ENCODE measurements at places on chromosomes 6 and 20.

DNA sequence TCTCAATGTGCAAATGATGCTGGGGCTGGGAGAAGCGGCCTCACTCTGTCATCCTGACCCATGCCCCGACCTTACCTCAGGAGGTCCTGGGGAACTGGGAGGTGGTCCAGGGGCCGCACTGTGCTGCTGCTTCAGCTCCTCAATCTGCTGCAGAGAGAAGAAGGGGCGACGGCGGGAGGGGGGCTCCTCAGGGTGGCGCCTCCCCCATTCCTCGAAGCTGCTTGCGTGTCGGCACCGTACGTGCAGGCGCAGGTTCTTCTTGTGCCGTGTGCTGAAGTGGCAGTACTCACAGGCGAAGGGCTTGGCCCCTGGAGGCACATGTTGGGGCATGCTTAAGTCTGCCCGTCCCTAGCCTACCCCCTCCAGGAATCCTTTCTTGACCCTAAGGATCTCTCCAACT, 12.9 kb downstream of the ZNF335 start:
- DNase-seq, result no peak

GRCh38 chr20:63082308-63082938, 75.7 kb upstream of the BHLHE23 start:
- no peak for DNase-seq

GRCh38 chr6:142566628-142567396, 265.0 kb downstream of the ADGRG6 start:
- DNase-seq, result peak; percentile 49

GRCh38 chr6:149445573-149445972, 39.2 kb downstream of the ZC3H12D start:
- no peak for DNase-seq

DNA sequence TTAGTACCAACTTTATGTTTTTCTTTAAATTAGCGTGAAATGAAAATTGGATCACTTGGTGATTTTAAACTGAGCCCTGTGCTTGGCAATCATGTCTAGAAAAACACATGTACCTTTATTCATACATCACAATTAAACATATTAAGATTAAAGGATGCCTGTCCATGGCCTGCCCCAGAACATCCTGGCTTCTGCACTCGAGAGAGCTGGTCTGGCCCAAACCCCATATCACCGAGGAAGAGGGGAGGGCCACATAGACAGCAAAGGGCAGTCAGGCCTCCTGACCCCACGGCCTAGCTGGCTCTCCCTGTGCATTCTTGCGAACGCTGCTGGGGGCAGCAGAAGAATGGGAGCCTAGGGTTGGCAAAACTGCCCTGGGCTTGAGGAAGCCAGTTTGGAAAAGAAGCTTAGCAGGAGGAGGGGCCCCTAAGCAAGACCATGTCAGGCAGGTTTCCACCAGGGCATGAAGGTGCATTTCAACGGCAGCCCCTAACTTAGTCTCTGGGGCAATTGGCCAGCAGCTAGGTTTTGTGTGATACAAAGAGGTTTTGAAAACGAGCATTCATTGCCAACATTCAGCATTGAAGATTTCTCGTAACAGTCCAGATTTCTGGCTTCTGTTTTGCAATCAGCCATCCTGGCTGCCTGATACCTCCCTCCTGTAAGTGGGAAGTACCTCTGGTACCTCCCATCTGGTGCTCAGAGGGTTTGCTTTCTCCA, 8.6 kb downstream of the BPIFB3 start:
- no peak for DNase-seq

DNA sequence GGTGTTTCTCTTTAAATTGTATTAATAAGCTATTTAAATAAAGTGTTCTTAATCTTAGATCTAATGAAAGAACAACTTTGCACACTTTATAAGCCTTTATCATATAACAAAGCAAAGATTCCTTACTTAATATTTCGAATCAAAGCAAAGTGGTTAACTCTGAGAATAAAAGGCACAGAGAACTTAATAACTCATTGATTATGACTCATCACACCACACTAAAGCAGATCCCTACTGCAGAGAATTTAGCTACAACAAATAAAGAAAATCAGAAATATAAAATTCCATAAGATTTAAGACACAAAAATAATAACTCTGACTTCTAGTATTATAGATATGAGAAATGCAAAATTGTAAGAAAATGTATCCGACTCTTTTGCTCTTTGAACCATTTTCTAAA, 135.6 kb upstream of the RUNX2 start:
- DNase-seq, result no peak

DNA sequence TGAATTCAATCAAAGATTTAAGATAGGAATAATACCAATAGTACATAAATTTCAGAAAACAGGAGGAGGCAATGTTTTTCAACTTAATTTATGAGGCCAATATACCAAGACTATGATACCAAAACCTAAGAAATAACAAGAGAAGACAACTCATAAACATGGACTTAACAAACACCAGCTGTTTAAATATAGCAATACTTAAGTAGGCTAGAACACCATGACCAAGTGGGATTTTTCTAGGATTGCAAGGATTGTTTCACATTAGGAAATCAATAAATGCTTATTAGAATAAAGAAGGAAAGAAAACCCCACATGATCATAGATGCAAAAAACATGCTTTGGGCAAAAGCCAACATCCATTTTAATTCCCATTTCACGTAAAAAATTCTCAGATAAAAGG, 355.1 kb downstream of the EPM2A start:
- DNase-seq, result no peak

DNA sequence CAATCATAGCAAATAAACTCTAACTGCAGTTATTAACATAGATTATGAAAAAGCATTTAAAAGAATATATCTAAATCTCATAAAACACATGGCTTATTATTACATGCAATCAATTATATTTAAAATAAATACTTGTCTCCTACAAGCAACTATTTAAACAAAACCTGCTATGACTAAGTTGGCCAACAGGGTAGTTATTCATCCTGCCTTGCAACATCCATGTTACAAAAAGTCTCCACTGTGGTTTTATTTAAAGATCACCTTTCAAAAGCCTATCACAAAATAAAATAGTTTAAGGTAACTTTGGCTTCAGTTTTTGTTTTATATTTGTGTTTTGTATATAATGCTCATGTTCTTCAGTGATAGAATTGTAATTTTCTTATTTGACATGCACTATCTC, 1127.0 kb upstream of the MAP3K7 start:
- DNase-seq, result no peak

DNA sequence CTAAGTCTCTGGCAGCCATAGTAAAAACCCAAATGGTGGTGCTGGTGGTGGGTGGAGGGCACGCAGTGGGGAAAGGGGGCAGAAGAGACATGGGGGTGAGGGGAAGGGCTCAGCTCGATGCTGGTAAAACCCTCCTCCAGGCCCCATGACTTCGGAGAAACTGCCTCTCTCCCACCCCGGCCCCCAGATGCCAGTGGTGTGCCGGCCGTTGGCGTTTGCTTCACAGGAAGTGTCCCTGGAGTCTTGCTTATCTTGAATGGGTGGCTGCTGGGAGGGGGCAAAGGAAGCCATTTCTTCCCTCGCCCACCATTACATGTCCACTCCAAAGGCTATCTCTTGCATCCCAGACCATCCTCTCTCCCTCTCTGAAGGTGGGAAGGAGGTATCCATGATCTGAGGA, 25.4 kb downstream of the VEGFA start:
- no peak for DNase-seq

GRCh38 chr20:1334761-1335160, 5.8 kb upstream of the SDCBP2 start:
- DNase-seq, result peak; percentile 56

- DNase-seq, result peak; percentile 85
Measured at GRCh38 chr6:26521600-26522391, 16.4 kb upstream of the HMGN4 start.

DNA sequence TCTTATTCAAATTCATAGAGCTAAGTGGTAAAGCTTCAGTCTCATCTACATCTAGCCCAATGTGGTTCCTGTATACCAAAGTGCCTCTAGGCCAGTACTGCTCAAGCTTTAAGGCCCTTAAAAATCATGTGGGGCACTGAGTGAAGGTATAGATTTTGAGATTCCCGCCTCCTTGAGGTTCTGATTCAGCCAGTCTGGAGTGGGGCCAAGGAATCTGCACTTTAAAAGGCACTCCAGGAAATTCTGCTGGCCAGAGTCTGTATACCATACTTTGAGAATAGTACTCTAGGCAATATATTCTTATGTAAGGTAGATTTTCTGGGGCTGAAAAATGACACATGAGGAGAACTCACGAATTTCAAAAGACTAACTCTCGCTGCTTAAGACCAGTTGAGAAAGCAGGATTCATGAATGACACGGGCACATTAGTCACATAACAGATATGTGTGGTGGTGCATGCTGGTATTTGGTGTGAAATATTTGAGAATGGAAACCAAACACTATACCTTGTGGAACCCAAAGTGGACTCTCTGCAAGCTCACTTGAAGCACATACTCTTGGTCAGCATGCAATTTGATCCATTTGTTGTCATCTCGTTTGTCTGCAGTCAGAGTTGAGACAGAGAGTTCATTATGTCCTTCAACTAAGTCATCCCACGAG, 47.6 kb upstream of the SIM1 start:
- DNase-seq, result no peak

- no peak for DNase-seq
Measured at GRCh38 chr6:17491416-17492142, 98.2 kb downstream of the CAP2 start.

- peak; percentile 70 for DNase-seq
Measured at GRCh38 chr20:43955062-43955749, 40.6 kb downstream of the TOX2 start.

DNA sequence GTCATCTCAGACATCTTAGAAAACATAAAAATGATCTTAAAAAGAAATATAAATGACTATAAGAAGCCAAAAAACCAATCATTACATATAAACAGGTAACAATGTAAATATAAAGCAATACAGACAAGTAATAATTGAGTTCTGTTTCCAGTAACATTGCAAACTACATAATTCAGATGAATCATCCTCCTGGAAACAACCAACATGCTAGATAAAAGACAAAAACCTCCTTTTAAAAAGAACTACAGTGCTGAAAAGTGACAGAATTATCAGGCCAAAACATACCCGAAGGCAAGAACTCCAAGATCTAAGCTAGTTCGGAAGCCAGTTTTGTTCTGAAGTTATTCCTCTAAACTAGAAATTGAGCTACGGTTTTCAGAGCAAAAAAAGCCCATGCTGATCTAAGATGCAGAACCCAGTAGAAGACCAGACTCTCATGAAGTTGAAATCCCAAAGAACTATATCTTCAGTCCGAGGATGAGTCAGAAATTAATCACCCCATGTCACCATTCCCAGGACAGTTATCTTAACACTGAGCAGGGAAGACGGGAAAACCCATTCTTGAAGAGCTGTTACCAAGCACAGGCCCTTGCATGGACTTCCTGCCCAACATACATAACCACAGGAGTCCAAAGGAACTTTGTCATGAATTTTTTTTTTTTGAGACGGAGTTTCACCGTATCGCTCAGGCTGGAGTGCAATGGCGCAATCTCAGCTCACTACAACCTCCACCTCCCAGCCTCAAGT, 9.8 kb downstream of the PGM3 start:
- peak; percentile 7 for DNase-seq

GRCh38 chr20:49395183-49395582, 87.3 kb downstream of the KCNB1 start:
- DNase-seq, result no peak

GRCh38 chr20:23661002-23661429, 23.3 kb upstream of the CST3 start:
- DNase-seq, result no peak

GRCh38 chr20:63897978-63898561, 3.1 kb downstream of the DNAJC5 start:
- no peak for DNase-seq

- peak; percentile 33 for DNase-seq
Measured at GRCh38 chr6:70985156-70985555, 28.3 kb upstream of the B3GAT2 start.

- DNase-seq, result no peak
Measured at GRCh38 chr6:97437087-97437486, 154.1 kb upstream of the MMS22L start.

- peak; percentile 93 for DNase-seq
Measured at GRCh38 chr6:163756079-163756478, 341.6 kb downstream of the QKI start.

DNA sequence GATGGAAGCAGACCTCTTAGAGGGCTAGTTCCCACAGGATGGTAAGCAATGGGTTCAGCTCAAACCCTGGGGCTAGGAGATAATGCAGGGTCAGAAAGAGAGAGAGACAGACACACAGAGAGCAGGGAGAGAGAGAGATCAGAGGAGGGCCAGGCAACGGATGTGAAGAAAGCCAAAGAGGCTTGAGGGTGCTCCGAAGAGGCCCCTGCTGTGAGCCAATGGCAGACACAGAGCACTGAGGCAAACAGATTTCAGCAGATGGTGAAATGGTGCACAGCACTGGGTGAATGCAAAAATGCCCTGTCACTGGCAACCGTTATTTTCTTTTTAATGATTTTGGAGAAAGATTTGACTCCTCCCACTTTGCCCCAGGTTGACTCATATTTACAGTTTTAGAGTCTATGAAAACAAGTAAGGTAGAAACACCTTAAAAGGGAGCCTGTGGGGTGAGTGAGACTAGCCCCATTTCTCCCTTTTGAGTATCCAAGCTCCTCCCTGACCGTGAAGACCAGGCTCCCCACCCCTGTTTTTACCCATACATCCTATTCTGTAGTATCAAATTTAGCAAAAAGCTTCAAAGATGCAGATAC, 840 bp downstream of the DEFB132 start:
- no peak for DNase-seq

DNA sequence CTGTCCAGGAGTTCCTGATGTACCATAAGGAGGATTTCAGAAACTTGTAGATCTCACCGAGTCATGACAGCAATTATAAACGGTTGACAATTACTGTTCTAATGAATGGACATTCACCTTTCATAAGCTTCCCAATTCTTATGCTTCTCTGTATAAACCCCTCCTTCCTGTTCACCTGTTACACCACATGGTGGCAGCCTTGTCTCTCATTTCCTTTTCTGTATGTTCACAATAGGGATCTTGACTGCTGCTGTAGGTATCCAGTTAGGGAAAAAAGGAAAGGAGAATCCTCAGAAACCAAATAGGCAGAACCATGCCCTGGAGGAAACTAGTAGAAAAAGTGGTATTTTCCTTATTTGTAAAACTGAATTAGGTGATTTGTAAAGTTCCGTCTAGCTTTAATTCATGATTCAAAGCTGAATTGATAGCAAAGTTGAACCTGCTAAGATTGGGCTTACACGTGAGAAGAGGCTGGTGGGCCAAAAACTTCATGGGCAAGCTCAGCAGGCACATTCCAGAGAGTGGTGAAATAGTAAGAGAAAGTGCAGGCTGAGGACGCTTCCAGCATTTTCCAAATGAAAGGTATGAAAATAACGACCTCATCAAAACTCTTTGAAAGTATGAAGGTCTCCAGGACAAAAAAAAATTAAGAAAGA, 29.0 kb upstream of the TBPL1 start:
- peak; percentile 70 for DNase-seq

Measured in inflammatory macrophage treated with lipopolysaccharide for 4 hours (primary cell).